ENCODE measurements at places on chromosomes 12 and 14.

GRCh38 chr12:5944688-5945070 lies 380 bp downstream of the ANO2 start:
- DNase-seq = no peak

DNA sequence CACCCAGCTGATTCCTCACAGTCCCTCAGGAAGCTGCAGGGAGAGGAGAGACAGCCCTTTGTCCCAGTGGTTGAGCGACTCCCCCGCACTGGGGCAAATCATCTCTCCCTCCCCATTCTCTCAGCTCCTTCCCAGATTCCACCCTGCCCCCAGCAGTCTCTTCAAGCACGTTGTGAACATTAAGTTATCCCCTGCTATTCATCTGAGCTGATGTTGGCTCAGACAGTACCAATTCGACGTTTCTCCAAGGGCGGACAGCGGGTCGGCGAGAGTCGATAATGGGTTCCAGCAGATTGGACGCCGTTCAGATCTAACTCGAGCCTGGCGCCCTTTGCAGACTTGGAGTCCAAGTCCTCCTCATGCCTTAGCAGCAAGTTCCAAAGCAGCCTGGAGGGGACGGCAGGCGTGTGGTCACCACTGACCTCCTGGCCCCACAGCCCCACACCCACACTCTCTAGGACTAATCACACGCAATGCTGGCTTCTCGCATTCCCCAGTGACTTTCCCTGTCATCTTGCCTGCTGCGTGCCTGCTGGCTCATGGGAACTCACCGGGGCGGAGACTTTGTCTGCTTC lies 245.9 kb downstream of the CHST11 start:
- DNase-seq = no peak

DNA sequence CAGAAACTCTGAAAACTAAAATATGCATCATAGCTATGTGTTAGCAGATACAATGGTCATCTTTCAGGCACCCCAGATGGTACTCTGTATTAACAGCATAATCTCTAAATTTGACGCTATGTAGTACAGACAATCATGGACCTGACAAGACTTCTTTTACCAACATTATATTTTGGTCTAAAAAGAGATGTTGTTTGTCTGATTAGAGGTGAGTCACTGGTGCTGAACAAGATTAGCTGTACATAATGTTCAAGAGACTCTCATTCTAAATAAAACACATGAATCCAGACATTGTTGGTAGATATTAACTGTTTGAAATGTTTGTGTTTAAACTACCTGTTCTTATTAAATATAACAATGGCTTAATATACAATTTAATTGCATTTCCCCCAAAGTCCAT lies 146.4 kb upstream of the LMNTD1 start:
- no peak for DNase-seq

DNA sequence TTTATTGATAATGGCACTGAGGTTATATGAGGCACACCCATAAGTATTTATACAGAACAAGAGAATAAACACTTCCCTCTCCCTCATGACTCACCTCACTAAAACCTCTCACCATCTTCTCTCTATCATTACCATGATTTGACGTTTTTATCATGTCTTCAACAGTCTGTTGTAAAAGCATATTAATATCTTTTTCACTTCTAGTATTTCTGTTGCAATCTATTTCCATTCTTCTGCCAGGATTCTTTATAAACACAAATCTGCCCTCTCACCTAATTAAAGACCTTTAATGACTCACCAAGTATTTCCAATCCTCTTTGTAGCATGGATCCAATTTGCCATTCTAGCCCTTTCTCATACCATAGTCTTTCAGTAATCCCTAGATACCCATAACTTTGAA lies 527.7 kb downstream of the SLC16A7 start:
- no peak for DNase-seq

GRCh38 chr14:73717711-73718417 lies 3.7 kb upstream of the PNMA1 start:
- no peak for DNase-seq

- no peak for DNase-seq
Measured at GRCh38 chr12:72790273-72790672, 518.1 kb downstream of the TRHDE start.

- no peak for DNase-seq
Measured at GRCh38 chr12:73947326-73948026, 590.2 kb upstream of the ATXN7L3B start.

- no peak for DNase-seq
Measured at GRCh38 chr12:92786045-92786444, 83.3 kb downstream of the PLEKHG7 start.

- DNase-seq = no peak
Measured at GRCh38 chr12:570435-570920, 92.8 kb downstream of the NINJ2 start.

GRCh38 chr12:100529756-100530350 lies 43.6 kb upstream of the GAS2L3 start:
- no peak for DNase-seq

DNA sequence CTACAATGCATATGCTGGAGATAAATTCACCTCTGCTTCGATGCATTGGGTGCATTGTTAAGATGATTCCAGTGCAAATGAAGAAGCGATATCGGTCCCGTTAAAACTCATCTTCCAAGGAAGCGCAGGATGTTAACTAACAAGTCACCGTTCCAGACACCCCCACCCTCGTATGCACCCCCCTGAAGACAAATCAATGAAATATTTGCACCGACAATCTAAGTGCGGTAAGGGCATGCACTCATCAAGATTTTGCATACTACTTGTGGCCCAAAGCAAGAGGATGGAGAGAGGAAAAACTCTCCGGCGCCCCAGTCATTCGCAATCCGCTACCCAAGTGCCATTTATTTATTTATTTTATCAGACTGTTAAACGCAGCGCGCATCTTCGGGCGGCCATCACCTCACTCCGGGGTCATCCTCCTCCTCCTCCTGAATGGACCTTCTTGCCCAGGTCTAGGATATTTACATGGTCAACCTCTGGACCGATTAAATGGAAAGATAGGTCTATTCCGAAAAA lies 1.2 kb downstream of the NOVA1 start:
- no peak for DNase-seq

GRCh38 chr14:51628238-51628637 lies 23.5 kb upstream of the FRMD6 start:
- DNase-seq = no peak
